Ovary (tissue), 10 donors: ENCODE measurements at places on chromosomes 16 and 17.

- peak; percentile 33 for DNase-seq
These were observed 22.5 kb upstream of the ENPP7 start for GRCh38 chr17:79707931-79708891.

DNA sequence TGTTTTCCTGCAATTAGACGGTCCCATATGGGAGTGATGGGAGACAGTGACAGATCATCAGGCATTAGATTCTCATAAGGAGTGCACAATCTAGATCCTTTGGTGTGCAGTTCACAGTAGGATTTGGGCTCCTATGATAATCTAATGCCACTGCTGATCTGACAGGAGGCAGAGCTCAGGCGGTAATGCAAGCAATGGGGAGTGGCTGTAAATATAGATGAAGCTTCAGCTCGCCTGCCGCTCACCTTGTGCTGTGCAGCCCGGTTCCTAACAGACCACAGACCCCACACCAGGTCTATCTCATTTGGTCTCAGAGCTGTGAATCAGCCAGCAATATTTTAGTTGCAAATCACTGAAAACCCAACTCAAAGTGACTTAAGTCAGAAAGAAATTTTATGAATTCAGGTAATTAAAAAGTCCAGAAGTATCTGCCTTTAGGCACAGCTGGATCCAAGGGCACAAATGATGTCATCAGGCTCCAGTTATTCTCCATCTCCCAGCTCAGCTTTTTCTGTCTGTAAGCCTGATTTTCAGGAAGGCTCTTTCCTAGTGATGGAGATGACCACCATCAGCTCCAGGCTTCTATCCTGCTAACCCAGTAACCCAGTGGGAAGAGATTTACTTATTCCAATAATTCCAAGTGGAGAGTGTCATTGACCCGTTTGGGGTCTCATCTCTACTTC is 3.3 kb downstream of the CHP2 start:
- DNase-seq, result no peak

GRCh38 chr17:48692049-48692448 is 30.3 kb downstream of the PRAC1 start:
- DNase-seq, result no peak

- no peak for DNase-seq
These were observed 24.9 kb downstream of the MRTFB start for GRCh38 chr16:14095883-14096551.

DNA sequence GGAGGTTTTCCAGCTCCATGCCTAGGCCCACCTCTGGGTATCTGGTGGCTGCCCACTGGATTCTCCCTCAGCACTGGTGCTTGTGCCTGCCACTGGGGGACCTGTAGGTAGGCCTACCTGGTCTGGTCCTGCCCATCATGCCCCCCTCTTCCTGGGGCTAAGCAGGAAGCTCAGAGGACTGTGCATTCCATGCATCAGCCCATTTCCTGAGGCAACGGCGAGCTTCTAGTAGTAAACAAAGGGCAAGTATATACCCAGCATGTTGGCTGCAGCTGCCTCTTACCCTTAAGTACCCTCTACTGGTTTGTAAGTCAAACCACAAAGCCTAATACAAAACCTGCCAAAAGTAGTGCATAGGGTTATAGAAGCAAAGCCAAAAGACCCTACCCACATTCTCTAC is 37.5 kb downstream of the SDR42E1 start:
- DNase-seq, result no peak

- no peak for DNase-seq
These were observed 232.1 kb upstream of the ASIC2 start for GRCh38 chr17:33525186-33525585.

DNA sequence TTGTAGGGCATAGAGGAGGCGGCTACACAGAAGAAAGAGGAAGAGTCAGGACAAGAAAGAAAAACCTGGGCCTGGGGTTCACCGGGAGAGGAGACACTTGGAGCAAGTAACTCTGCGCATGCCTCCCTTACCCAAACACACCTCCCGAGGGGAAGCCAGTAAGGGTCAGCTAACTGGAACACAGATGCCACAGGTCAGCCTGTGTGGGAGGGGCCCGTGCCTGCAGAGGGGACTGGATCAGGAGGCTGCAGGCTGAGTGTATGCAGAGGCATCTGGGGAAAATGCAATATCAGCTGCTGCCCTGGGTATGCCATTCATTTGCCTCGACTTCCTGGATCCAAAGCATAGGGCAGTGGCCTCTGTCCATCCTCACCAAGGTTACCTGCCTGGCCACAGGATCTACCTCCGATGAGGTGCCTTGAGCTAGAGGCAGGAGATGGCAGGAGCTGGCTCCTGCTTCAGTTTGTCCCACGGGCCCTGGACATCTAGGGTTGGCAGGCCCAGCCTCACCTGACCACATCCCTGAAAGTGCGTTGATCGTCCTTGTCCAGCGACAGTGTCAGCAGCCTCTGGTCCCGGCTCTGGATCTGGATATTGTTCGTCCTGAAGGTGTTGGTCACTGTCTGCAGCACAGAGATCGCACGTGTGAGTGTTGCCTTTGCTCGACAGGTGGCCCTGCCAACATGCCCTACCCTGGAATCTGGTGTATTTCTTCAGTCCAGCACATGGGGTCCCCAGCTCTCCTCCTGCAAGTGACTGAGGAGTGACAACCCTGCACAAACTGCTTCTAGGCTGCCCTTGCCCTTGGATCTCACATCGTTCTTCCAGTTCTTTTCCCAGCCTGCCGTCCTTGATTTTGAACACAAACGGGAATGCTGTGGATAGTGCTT is 4.6 kb upstream of the MFSD6L start:
- no peak for DNase-seq

DNA sequence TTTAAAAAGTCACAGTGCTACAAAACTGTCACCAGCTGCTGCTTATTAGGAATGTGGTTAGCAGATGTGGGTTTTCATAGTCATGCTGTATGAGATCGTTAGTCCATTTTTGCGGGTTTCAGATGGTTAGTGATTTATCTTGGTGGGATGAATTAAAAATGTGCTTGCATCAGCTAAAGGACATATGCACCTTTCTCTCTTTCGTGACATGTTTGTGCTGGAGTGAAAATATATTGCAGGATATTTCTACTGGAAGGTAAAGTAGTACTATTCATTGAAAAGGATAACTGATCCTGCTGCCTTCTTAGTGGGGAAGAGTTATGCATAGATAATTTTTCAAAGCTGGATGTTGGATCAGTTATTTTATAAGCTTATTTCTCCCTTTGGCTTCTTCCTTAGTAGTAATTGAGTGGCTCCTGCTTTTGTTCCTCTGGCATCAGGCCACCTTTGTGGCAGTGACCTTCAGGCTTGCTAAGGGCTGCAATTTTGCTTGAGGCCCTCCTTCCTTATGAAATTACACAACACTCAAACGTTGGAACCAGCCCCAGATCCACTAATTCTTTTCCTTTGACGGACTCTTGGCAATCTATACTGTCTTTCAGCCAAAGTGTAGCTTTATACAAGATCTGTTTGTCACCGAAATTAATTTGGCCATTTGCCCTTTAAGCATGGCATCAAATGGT is 7.5 kb upstream of the SNTB2 start:
- DNase-seq, result peak; percentile 88

GRCh38 chr17:63246344-63246743 is 199.8 kb downstream of the CYB561 start:
- no peak for DNase-seq

DNA sequence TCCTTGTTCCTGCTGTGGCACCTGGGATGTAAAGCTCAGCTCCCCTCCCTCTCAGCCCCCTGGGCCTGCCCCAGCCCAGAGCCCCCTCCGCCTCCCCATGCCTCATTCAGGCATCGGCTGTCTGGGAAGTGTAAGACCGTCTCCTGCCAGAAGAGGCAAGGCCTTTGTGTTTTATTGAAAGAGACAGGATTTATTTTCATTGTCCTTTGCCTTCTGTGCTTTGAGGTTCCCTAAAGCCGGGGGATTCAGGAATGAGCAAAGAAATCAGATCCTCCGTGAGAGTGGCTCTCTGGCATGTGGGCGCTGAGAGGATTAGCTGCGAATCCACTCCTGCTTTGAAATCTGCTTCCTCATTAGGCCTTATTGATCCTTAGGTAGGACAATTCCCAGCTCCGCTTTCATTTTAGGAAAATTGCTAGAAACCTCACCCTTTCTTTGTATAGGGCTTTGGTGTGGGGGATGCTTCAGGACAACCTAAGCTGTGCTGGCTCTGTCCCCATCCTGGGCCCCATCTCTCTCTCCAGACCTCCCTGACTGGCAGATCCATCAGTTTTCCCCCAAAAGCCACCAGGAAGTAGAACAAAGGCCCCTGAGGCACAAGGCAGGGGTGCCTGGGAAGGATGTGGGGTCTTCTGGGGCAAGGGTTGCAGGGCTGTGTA is 211.5 kb upstream of the TNRC6C start:
- DNase-seq, result no peak

DNA sequence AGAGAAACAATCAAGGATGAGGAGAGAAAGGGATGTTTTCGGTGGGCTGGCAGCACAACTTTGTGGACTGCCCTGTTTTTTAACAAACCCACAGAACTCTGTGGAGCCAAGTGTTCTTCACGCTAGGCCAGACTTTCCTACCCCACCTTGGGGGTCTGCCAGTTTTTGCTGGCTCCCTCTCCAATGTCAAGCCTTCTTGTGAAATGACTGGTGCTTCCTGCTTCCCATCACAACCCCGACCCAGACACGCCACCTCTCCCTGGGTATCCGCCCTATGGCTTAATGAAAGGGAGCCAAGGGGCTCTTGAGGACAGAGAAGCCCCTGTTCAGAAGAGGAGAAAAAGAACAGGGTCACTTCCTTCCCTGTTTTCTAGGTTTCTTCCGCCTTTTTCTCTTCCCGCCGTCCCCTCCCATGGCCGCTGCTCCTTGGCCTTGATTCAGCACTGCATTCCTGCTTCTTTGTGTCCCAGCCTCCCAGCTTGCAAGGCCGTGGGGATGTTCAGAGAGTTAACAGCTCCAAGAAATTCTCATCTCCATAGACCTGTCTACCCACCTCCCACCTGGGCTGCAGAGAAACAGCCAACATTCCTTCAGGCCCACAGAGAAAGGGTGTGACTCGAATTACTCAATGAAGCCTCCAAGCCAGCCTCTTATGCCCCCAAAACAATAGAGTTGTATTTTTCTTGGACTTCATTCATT is 16.5 kb upstream of the SOX9 start:
- no peak for DNase-seq

GRCh38 chr17:15038656-15039055 is 226.5 kb downstream of the PMP22 start:
- DNase-seq, result no peak

DNA sequence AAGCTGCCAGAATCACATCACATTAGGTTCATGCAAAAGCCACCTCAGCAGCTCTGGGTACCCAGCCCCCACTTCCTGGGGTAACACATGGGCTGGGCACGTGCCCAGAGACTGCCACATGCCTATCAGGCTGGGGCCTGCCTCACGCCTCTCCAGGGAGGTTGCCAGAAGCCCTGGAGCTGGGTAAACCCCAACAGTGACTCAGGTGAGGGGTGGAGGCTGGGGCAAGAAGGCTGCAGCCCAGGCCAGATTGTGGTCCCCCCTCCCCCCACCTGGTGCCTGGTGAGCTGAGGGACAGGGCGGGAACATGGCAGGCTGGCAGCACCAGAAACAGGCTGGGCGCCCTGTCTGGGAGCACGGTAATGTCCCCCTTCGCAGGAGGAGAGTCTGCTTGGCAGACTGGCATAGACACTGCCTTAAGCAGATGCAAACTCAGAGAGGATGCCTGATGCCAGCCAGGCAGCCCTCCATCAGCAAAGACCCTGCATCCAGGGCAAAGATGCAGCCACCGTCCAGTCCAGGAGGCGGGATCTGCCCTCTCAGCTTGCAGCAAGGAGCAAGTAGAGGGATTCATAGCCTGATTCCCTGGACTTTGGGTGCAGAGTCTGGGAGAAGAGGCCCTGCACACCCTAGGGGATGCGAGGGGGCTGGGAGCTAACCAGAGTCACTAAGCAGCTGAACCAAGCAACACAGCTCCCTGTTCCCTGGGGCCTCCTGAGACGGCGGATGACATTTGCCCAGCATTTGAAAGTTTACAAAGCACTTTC is 28.8 kb downstream of the NGFR start:
- DNase-seq, result no peak

DNA sequence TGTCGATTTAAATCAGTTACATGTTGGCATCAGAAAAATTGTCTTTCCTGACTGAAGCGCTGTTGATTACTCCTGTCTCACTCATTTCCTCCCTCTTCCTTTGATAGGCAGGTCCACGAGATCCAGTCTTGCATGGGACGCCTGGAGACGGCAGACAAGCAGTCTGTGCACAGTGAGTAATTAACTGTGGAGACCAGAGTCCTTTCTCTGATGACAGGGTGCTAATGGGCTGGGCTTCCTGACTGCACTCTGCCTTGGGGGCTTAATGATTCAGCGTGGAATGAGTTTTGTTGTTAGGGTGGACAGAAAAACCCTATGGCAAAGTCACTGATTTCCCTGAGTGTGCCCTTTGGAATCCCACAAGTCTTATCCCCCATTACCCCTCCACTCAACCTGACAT is 6.5 kb downstream of the GOSR2 start:
- no peak for DNase-seq

GRCh38 chr17:310111-311010 is 42.2 kb downstream of the RPH3AL start:
- DNase-seq, result no peak
